ENCODE measurements at places on chromosomes 7 and 10. TPM values are rescaled to one million over a fixed set of nuclear protein-coding genes. Genes with fewer than 3 reads are reported as not detected.
A peak's percentile ranks its signal among the peaks of the same experiment; 100 is the strongest.

DNA sequence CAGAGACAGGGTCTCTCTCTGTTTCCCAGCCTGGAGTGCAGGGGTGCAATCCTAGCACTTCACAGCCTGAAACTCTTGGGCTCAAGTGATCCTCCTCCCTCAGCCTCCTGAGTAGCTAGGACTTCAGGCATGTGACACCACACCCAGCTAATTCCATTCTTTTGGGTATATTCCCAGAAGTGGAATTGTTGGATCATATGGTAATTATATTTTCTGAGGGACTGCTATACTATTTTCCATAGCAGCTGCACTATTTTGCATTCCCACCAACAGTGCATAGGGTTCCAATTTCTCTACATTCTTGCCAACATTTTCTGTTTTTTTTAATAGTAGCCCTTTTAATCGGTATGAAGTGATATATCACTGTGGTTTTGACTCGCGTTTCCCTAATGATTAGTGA is 30.0 kb upstream of the RAB11FIP2 start:
- peak; percentile 84 for DNase-seq

- DNase-seq, result no peak
These were observed 43.6 kb downstream of the MDH2 start for GRCh38 chr7:76091506-76091905.

PDE1C gene
- 9.9 TPM for total RNA-seq

CFAP69 gene
- 8.0 TPM for total RNA-seq

- DNase-seq, result peak; percentile 88
These were observed 1.3 kb downstream of the COL1A2 start for GRCh38 chr7:94396037-94396431.

GRCh38 chr10:86673216-86673826 is 5.0 kb downstream of the LDB3 start:
- DNase-seq, result peak; percentile 3

TSPAN14 gene
- total RNA-seq, result 40.5 TPM

DNA sequence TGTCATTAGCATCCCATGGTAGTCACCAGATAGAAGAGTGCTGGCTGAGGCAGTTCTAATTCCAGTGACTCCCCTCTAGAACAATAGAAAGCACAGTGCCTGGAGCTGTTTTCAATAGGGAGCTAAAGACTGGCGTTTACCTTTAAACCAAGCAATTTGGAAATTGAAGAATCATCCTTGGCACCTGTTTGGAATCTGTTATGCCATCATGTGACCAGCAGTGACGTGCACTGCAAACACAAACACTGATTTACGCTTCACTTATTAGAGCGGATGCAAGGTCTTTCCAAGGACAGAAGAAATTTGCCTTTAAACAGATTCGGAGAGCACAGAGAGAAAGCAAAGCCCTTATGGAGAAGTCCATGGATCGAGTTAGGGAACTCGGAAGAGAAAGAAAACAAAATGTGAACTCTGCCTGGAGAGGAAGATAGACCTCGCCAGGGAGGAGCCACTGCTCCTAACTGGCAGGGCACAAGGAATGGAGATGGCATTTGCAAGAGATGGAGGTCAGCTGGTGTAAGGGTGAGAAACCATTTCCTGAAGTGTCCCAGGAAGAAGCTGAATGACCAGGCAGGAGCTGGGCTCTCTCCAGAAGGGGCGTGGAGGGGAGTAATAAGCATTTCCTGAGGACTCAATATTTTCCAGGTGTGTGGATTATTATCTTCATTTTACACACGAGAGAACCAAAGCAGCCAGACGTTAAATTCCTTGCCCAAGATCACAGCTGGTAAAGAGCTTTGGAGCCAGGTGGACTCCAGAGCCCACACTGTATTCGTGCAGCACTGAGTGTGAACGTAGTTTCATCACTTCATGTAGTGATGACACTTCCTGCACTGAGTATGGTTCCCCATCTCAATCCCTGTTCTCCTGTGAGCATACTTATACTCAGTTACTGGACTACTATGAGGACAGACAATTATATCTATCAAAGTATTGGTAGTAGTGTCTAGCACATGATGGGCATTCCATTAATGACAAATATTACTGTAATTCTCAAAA is 97.7 kb downstream of the CUBN start:
- DNase-seq, result peak; percentile 62

DOCK1 gene
- 78.8 TPM for total RNA-seq
